Esophagus squamous epithelium (tissue), 5 donors: ENCODE measurements at places on chromosomes 12 and 14.

GRCh38 chr12:113740699-113741098 lies 225.4 kb downstream of the RBM19 start:
- H3K36me3 ChIP-seq: no peaks in the 10 kb centered on the region
- H3K4me3 ChIP-seq: no peak overlapping the region
- no peak overlapping the region for H3K27ac ChIP-seq
- H3K4me1 ChIP-seq: no peaks in the 10 kb centered on the region

DNA sequence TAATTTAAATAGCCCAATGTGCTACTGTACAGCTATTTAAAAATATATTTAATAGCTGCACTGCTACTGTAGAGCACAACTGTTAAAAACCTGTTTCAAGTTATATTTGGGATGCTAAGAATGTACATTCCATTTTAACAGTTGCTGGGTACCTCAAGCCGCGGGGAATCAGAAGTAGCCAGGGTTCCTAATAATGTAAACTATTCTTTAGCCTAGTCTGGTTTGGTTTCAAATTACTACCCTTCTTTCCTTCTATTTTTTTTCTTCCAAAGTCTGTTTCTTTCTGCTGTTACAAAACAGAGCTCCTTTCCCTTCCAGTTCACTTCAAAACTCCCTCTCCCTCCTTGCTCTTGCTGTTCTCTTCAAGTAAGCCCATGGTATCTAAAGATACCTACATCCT lies 21.3 kb downstream of the SCAF11 start:
- no peak overlapping the region for H3K27ac ChIP-seq
- H3K27me3 ChIP-seq: no peaks in the 10 kb centered on the region
- peaks cover 11% of the 10 kb centered on the region for H3K4me1 ChIP-seq
- no peaks in the 10 kb centered on the region for H3K36me3 ChIP-seq
- no peak for DNase-seq
- H3K4me3 ChIP-seq: no peak overlapping the region

GRCh38 chr12:1835211-1836131 lies 15.1 kb downstream of the LRTM2 start:
- H3K27me3 ChIP-seq: no peaks in the 10 kb centered on the region
- no peak overlapping the region for H3K4me3 ChIP-seq
- no peaks in the 10 kb centered on the region for H3K36me3 ChIP-seq
- no peak for DNase-seq
- no peaks in the 10 kb centered on the region for H3K4me1 ChIP-seq

GRCh38 chr12:116672842-116673516 lies 64.9 kb downstream of the SPRING1 start:
- no peaks in the 10 kb centered on the region for H3K27me3 ChIP-seq
- no peak for DNase-seq
- no peak overlapping the region for H3K4me3 ChIP-seq
- no peaks in the 10 kb centered on the region for H3K4me1 ChIP-seq
- no peaks in the 10 kb centered on the region for H3K36me3 ChIP-seq
- no peak overlapping the region for H3K27ac ChIP-seq

DNA sequence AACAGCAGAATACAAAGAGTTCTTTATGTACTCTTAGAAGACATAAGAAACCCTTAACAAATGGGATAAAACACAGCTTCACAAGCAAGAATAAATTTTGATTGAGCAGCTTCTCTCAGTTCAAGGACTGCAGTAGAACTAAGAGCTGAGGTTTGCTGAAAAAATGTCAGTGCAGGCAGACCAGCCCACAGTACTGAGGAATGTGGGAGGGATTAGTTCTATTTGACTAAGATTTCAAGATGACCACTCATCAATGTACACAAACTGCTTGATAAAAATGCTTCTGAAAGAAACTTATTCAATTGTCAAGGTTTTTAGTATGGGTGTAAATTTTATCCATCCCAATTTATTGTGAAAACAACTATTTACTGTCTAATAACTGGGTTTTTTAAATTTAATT lies 138.4 kb downstream of the SEC23A start:
- no peak overlapping the region for H3K4me3 ChIP-seq
- H3K27me3 ChIP-seq: no peaks in the 10 kb centered on the region
- no peaks in the 10 kb centered on the region for H3K36me3 ChIP-seq
- no peak for DNase-seq
- no peak overlapping the region for H3K27ac ChIP-seq
- no peaks in the 10 kb centered on the region for H3K4me1 ChIP-seq

DNA sequence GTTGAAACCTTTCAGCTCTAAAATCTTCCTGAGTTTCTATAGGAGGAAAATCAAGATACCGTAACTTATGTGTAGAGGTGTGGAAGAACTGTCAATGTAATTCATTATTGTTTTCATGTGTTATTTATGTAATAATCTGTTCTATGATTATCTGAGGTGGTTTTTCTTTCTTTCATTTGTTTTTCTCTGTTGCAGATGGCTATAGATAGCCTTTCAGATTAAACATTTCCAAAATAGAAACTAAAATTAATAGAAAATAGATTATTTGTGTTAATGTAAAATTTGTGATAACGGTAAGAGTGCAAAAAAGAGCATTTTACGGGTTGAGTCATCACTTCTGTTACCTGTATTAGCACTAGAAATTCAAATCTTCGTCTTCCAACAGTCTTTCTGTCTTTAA lies 128.8 kb downstream of the SYNE2 start:
- no peaks in the 10 kb centered on the region for H3K27me3 ChIP-seq
- H3K4me3 ChIP-seq: no peak overlapping the region
- no peaks in the 10 kb centered on the region for H3K4me1 ChIP-seq
- DNase-seq: no peak

DNA sequence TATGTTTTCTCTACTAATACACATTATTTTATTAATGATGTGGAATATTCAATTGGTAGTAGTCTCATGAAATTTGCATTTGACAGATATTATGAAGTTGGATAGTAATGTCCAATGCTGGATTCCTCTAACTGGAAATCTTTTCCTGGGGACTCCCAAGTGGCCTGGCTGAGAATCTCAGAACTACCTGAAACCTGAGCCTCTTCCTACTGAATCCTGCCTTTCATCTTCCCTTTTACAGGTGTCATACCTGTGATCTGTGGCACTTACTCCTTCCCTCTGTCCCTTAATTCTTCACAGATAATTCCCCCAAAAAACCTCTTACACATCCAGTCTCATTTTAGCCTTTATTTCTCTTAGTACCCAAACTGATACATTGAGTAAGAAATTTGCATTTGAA lies 89.7 kb upstream of the MYF6 start:
- no peak overlapping the region for H3K4me3 ChIP-seq
- no peaks in the 10 kb centered on the region for H3K36me3 ChIP-seq
- H3K27me3 ChIP-seq: no peaks in the 10 kb centered on the region
- no peaks in the 10 kb centered on the region for H3K4me1 ChIP-seq
- H3K27ac ChIP-seq: no peak overlapping the region
- no peak for DNase-seq

DNA sequence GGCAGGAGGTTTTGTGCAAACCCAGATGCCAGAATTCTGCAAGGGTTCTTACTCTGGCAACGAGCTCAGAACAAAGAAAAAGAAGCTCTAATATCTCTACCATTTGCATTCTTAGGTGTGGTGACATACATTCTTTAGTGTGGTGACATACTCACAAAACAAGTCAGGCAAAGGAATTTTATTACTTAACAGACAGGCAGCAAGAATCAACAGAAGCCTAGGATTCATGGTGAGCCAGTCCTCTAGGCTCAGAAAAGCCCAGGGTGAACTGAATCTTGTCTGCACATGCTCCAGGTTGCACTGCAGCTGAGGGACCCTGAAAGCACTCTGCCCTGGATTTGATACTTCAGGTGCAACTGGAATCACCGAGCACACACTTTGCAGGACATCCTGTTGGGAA lies 122.4 kb upstream of the PTPRQ start:
- peaks cover 26% of the 10 kb centered on the region for H3K4me1 ChIP-seq
- DNase-seq: no peak
- no peak overlapping the region for H3K27ac ChIP-seq
- no peaks in the 10 kb centered on the region for H3K36me3 ChIP-seq

DNA sequence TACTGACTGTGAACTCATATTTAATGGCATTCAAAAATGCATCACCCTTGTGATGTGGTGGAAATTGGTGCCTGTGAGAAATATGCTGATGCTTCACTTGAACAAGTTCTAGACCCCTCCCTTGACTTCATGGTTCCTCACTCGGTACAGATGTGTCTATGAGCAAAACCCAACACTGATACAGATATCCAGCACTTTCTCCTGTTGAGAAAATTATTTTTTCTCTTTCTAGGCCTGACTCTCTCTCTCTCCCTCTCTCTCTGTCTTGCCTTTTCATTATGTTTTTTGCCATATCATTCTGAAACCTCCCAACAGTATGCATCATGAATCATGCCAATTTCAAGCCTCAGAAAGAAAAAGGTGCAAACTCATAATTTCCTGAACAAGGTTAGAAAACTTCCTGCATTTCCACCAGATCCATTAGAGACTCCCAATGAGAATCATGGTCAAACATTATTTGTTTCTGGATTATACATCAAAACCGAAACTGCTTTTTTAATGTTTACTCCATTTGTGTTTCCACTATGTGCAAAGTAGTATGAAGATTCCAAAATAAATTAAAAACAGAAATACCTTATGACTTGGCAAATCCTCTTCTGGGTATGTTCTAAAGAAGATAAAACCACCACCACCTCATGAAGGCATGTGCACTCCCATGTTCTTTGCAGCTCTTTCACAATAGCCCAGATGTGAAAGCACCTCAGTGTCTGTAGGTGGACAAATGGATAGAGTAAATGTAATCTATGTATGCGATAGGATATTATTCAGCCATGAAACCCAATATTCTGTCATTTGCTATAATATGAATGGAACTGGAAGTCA lies 543.6 kb downstream of the TMEM121 start:
- no peaks in the 10 kb centered on the region for H3K36me3 ChIP-seq
- no peak overlapping the region for H3K27ac ChIP-seq
- H3K4me3 ChIP-seq: no peak overlapping the region
